ENCODE measurements at places on chromosomes 11 and 22.

DNA sequence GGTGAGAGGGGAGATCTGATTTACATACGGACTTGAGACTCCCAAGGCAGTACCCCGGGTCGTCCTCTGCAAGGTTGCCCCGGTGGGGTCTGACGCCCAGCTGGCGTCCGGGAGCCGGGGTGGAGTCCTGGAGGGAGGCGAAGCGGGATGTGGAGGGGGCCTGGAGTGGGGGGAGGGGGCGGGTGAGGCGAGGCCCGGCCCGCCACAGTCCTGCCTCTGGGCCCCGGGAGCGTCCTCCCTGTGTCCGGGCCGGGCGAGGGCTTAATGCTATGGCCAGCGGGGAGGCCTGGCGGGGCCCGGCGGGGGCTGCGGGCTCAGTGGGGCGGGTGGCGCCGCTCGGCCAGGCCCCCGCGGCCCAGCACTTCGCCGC, 2.4 kb upstream of the MYBPC3 start:
- H3K27ac ChIP-seq: no peak overlapping the region
- no peak for DNase-seq
- H3K36me3 ChIP-seq: no peaks in the 10 kb centered on the region
- no peaks in the 10 kb centered on the region for H3K4me1 ChIP-seq

- H3K4me3 ChIP-seq: peak overlapping the region; percentile 72
- no peaks in the 10 kb centered on the region for H3K36me3 ChIP-seq
- no peaks in the 10 kb centered on the region for H3K27me3 ChIP-seq
- peak; percentile 6 for DNase-seq
- H3K4me1 ChIP-seq: no peaks in the 10 kb centered on the region
Observed at GRCh38 chr22:36977401-36977861, 41.8 kb downstream of the TST start.

DNA sequence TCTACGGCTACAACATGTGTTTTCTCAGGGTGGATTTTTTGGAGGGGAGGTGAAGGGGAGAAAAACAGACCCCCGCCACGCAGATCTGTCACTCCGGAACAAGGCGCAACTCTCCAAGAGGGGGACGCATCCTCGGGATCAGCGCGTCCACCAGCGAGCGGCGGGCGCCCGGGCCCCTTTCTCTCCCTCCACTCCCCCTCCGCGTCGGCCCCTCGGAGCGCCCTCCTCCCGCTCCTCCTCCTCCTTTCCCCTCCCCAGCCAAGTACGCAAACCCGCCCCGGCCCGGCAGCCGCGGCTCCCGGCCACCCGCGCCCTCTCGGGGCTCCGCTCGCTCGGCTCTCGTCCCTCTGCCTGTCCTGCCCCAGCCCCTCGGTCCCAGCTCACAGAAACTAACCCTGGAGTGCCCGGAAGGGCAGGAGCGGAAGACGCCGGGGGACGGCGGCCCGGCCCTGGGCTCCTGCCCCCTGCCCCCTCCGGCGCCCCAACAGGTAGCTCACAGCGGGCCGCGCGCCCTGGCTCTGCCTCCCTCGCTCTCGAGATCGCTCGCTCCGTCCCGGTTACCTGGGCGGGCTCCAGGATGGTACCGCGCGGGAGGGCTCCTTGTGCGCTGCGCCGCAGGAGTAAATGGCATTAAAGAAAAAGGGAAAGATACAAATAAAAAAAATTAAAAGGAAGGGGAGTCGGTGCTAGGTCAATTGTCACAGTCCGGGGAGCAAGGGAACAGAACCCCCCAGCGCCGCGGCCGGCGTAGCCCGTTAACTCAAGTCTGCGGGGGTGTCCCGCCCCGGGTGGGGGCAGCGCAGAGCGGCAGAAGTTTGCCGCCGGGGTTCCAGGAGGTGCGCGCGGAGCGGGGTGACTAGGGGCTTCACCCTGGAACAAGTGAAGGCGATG, 131.4 kb upstream of the C11orf58 start:
- DNase-seq: no peak
- H3K4me3 ChIP-seq: peak overlapping the region; percentile 33
- peaks cover 8% of the 10 kb centered on the region for H3K4me1 ChIP-seq
- H3K36me3 ChIP-seq: no peaks in the 10 kb centered on the region

GRCh38 chr11:59990421-59990820, 26.6 kb upstream of the OOSP4B start:
- DNase-seq: no peak
- H3K4me3 ChIP-seq: no peak overlapping the region
- no peaks in the 10 kb centered on the region for H3K36me3 ChIP-seq
- no peak overlapping the region for H3K27ac ChIP-seq

DNA sequence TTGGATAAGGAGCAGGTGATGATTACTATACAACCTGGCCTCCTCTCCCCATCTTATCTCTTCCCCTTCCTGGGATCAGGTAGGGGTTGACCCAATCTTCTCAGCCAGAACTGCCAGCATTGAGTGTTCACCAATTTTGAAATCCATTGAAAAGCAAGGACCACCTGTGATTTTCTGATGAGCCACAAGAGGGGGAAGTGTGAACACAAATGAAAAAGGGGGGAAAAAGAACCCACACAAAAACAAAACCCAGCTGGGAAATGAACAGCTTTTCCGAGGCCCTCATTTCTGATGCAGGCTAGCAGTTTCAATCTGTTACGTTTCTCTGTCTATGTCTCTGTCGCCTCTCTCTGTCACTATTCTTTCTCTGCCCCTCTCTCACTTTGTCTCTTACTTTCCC, 161.9 kb downstream of the INSC start:
- no peak overlapping the region for H3K4me3 ChIP-seq
- no peak overlapping the region for H3K27ac ChIP-seq
- H3K4me1 ChIP-seq: no peaks in the 10 kb centered on the region
- DNase-seq: no peak

DNA sequence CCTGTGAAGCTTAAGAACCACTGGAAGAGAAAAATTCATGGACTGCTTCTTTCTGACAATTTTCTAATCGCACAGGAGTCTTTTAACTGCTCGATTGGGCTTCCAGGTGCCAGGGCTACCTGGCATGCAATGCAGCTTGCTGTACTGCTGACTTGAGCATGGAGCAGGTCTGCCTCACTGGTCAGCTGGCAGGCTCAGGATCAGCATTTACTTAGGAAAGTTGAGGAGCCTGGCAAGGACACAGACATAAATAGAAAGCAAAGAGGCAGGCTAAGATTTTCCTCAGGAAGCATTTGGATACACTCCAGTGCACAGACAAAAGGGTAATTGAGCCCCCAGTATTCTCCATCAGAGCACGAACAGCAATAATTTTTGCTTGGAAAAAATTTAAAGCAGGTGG, 163.5 kb downstream of the CSNK2A3 start:
- DNase-seq: no peak
- no peaks in the 10 kb centered on the region for H3K36me3 ChIP-seq
- no peak overlapping the region for H3K4me3 ChIP-seq
- no peaks in the 10 kb centered on the region for H3K4me1 ChIP-seq

- H3K4me3 ChIP-seq: no peak overlapping the region
- no peaks in the 10 kb centered on the region for H3K27me3 ChIP-seq
- H3K36me3 ChIP-seq: no peaks in the 10 kb centered on the region
- no peaks in the 10 kb centered on the region for H3K4me1 ChIP-seq
- DNase-seq: no peak
- no peak overlapping the region for H3K27ac ChIP-seq
Observed at GRCh38 chr11:128246810-128247594, 340.4 kb downstream of the ETS1 start.

GRCh38 chr22:43955883-43956782, 891 bp downstream of the SAMM50 start:
- H3K4me3 ChIP-seq: peak overlapping the region; percentile 91
- DNase-seq: no peak
- H3K4me1 ChIP-seq: peaks cover 27% of the 10 kb centered on the region
- H3K36me3 ChIP-seq: no peaks in the 10 kb centered on the region

GRCh38 chr11:94588366-94588942, 21.3 kb downstream of the PIWIL4 start:
- no peak overlapping the region for H3K27ac ChIP-seq
- H3K27me3 ChIP-seq: peaks cover 23% of the 10 kb centered on the region
- no peak for DNase-seq
- H3K4me3 ChIP-seq: no peak overlapping the region
- no peaks in the 10 kb centered on the region for H3K36me3 ChIP-seq

- no peaks in the 10 kb centered on the region for H3K27me3 ChIP-seq
- H3K4me1 ChIP-seq: no peaks in the 10 kb centered on the region
- no peak overlapping the region for H3K27ac ChIP-seq
- peak; percentile 8 for DNase-seq
- no peak overlapping the region for H3K4me3 ChIP-seq
- H3K36me3 ChIP-seq: no peaks in the 10 kb centered on the region
Observed at GRCh38 chr22:35454416-35455054, 54.6 kb downstream of the MCM5 start.

DNA sequence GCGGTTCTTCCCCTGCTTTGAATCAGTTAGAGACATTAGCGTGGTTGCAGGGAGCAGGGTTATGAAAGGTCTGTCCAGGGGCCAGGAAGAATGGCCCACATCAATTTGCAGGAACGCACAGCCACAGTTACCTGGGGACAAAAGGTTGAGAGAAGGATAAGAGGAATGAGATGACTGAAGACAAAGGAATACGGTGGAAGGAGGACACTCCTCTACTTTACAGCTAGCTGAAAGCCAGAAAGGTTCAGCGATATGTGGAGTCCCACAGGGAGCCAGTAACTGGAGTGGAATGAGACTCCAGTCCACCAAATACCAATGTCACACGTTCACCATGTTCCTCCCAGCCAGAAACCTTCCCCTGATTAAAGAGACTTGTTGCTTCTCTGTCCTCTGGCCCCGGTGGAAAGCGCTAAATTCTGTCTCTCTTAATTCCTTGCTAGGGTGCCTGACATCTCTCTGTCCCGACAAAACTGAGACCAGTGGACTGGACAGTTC, 10.7 kb downstream of the XNDC1N start:
- H3K27me3 ChIP-seq: no peaks in the 10 kb centered on the region
- DNase-seq: no peak
- no peak overlapping the region for H3K4me3 ChIP-seq

- H3K36me3 ChIP-seq: no peaks in the 10 kb centered on the region
- H3K4me3 ChIP-seq: no peak overlapping the region
- no peaks in the 10 kb centered on the region for H3K27me3 ChIP-seq
- no peak overlapping the region for H3K27ac ChIP-seq
- H3K4me1 ChIP-seq: no peaks in the 10 kb centered on the region
Observed at GRCh38 chr22:33028234-33028633, 29.9 kb downstream of the SYN3 start.

DNA sequence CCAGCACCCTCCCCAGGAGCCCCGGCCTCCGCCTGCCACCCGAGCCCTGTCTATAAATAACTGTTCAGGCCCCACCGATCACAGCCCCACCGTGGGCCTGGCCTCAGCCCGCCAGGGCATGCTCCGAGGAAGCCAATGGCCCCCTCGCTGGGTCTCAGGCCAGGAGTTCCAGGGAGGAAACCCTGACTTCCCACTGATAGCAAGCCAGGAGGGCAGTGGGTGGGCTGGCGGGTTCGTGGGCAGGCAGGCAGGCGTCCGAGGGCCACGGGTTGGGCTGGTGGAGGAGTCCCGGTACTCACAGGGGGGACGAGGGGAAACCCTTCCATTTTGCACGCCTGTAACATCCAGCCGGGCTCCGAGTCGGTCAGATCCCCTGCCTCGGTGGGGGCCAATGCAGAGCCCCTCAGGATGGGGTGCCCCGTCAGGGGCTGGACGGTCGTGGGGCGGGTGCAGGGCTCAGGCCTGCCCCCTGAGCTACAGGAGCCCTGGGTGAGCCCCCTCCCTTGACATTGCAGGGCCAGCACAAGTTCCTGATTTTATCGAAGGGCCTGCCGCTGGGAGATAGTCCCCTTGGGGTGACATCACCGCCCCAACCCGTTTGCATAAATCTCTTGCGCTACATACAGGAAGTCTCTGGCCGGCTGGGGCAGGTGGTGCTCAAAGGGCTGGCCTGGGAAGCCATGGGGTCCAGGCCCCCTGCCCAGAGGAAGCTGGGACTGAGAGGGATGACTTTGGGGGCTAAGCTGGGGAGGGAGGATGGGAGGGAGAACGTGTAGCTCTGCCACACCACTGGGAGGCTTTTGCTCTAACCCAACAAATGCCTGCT, at the start of gene SPI1:
TSS of gene SPI1 (minus strand) at position 538 of the 826 bp plus-strand sequence. CDS start at position 344, 194 bp downstream.
- no peak for DNase-seq
- H3K36me3 ChIP-seq: no peaks in the 10 kb centered on the region
- H3K4me1 ChIP-seq: peaks cover 9% of the 10 kb centered on the region

DNA sequence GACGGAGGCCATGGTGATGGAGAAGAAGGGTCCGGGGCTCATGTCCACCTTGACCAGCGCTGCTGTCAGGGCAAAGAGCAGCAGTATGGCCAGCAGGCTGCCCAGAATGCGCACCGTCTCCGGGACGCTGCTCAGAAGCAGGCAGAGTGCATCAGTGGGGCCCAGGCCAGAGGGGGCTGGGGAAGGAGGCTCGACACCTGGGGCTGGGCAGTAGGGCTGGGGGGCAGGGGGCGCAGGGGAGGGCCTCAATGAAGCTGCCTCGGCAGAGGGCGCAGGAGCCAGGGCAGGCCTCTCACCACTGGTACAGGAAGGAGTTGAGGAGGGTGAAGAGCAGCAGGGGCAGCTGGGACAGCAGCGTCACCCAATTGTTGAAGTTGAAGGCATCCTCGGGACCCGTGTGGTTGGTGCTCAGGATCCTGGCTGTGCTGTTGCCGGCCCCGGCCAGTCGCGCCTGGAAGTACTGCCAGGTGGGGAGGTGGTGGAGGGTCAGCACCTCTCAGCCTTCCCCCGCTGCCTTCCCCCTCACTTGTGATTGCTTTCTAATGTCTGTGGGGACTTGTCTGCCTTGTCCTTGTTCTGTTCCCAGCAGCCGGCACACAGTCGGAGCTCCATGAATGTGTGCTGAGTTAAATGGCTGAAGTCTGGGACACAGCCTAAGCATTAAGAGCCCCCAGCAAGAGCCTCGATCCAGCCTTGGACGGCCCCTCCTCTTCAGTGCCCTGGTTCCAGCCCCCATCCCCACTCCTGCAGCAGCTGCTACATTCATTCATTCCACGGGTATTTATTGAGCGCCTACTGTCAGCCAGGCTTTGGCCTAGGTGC, 2.3 kb downstream of the SLC29A2 start:
- peak overlapping the region; percentile 89 for H3K4me3 ChIP-seq
- H3K36me3 ChIP-seq: peaks cover 28% of the 10 kb centered on the region
- DNase-seq: no peak
- peaks cover 25% of the 10 kb centered on the region for H3K4me1 ChIP-seq
- H3K27ac ChIP-seq: no peak overlapping the region

- H3K4me3 ChIP-seq: no peak overlapping the region
- DNase-seq: no peak
- no peaks in the 10 kb centered on the region for H3K36me3 ChIP-seq
- H3K27ac ChIP-seq: no peak overlapping the region
- H3K27me3 ChIP-seq: no peaks in the 10 kb centered on the region
- H3K4me1 ChIP-seq: peaks cover 6% of the 10 kb centered on the region
Observed at GRCh38 chr11:125941267-125941618, 4.6 kb upstream of the VSIG10L2 start.

GRCh38 chr11:62540804-62541701, 5.6 kb downstream of the AHNAK start:
- H3K4me3 ChIP-seq: peak overlapping the region; percentile 96
- no peak for DNase-seq
- peaks cover 63% of the 10 kb centered on the region for H3K4me1 ChIP-seq
- no peak overlapping the region for H3K27ac ChIP-seq

- H3K4me3 ChIP-seq: no peak overlapping the region
- peaks cover 6% of the 10 kb centered on the region for H3K4me1 ChIP-seq
- peak; percentile 24 for DNase-seq
- H3K36me3 ChIP-seq: no peaks in the 10 kb centered on the region
- no peak overlapping the region for H3K27ac ChIP-seq
Observed at GRCh38 chr11:109785714-109786113, 307.5 kb upstream of the ZC3H12C start.
